Fibroblast of gingiva (primary cell): ENCODE measurements at places on chromosomes 13 and 19.

GRCh38 chr13:26540334-26540733 is 17.1 kb upstream of the WASF3 start:
- peak; percentile 37 for DNase-seq

DNA sequence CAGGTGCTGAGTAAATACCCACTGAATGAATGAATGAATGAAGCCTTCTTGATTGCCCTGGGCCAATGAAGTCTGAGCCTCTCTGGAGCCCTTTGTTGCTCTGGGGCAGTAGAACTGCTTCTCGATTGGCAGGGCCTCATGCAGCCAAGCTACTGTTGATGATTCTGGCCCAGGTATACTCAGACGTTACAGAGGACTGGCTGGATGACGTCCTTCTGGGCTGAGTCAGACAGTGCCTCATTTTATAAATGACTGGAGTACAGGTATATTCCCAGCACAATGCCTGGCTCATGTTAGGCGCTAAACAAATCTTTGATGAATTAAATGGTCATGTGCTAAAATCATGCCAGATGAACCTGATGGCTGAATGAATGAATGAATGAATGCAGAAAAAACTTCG is 243.8 kb upstream of the MAB21L1 start:
- no peak for DNase-seq

- DNase-seq = no peak
These were observed 469 bp upstream of the RNF6 start for GRCh38 chr13:26222520-26223046.

- no peak for DNase-seq
These were observed 28.3 kb upstream of the PCDH9 start for GRCh38 chr13:67258482-67258881.

GRCh38 chr13:72652681-72653080 is 74.7 kb downstream of the MZT1 start:
- no peak for DNase-seq

DNA sequence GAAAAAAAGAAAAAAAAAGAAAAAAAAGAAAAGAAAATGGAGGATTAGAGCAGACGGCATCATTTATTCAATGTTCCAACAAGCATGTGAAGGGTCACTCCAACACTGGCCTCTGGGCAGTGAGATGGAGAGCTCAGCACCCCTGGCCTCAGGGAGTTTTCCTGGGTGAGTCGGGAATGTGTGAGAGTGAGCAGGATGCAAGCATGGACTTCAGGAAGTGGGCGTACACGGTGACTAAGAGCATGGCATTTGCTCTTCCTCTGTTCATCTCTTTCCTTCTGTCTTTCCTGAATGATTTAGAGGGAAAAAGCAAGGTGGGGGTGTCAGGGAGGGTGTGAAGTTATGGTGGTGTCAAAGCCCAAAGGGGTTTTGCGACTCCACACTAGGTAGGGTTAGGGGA is 682 bp upstream of the CABP5 start:
- DNase-seq = no peak

DNA sequence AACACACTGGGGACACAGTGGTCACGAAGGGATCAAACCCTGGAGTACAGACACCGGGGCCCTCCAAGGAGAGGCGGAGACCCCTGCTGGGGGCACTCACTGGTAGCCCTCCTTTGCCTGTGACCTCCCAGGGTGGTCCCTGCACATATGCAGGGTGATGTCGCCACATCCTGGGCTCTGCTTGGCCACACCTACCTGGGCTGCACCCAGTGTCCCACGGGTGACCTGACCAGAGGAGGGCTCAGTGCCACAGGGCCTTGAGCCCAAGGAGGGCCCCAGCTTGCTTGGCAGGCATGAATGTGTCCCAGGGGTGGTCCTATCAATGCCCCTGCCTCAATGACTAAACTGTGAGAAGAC is 4.1 kb downstream of the PCID2 start:
- DNase-seq = no peak

- no peak for DNase-seq
These were observed 49.1 kb upstream of the UBAC2 start for GRCh38 chr13:99151516-99151915.

GRCh38 chr13:50892210-50892944 is 17.2 kb upstream of the RNASEH2B start:
- DNase-seq = no peak

DNA sequence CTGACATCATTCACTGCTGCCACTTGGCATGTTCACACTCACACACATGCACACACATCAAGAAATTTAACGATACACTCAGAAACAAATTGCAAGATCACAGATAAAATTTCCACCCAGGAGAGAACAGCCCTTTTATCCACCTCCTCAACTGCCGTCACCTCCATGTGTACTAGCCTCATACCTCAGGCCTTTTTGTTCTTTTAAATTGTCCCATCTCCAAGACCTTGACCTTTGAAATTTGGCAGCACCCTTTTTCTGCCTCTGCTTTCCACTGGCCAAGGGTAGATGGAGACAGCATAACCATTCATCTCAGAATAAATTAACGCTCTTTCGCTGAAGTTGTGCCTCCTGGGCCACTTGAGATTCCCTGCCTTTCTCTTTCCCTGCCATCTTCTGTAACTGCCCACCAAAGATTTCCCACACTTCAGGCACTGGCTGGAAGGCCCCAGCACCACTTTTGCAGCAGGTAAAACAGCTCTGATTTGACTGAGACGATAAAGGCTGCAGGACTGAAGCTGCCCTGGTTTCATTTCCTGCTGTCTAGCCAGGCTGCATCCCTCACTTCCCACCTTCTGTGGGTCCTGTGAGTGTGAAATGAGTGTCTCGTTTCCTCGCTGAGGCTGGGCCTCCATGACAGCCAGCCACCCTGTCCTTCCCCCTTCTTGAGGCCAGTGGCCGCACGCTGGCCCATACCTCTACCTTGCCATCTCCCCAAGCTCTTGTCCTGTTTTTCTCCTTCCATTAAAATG is 39.3 kb downstream of the MBNL2 start:
- DNase-seq = no peak

- DNase-seq = peak; percentile 38
These were observed 7.0 kb upstream of the MYDGF start for GRCh38 chr19:4676955-4677731.

DNA sequence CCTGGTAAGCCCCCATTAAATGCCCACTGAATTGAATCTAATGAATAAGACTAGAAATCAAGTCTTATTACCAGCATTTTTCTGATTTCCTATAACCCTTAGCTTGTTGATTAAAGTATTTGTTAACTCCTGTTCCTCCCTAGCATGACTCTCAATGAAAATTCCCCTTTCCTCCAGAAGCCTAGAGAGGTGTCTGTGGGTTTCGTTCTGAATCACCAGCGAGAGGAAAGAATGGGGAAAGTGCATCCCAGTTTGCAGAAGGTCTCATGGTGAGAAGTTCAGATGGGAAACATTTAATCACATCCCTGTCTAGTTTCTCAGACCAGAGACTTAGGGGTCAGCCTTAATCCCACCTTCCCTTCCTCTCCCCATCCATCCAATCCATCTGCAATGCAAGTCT is 26.9 kb downstream of the POU2F2 start:
- no peak for DNase-seq

DNA sequence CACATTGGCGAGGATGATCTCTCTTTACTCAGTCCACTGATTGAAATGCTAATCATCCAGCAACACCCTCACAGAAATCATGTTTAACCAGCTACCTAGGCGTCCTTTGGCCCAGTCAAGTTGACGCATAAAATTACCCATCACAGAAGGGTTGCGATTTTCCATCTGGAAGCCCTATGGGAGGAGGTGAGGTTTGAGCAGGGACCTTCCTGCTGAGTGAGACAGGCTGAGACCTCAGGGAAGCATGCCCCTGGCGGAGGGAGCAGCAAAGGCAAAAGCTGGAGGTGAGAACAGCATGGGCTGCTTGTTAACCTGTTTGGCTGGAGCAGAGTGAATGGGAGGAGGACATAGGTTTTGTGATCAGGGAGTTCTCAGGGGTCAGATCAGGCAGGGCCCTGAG is 7.3 kb downstream of the TTC9B start:
- no peak for DNase-seq

- peak; percentile 71 for DNase-seq
These were observed 96.0 kb downstream of the UBL3 start for GRCh38 chr13:29754473-29754806.

- peak; percentile 51 for DNase-seq
These were observed 6.3 kb downstream of the ERICH4 start for GRCh38 chr19:41449079-41449864.

DNA sequence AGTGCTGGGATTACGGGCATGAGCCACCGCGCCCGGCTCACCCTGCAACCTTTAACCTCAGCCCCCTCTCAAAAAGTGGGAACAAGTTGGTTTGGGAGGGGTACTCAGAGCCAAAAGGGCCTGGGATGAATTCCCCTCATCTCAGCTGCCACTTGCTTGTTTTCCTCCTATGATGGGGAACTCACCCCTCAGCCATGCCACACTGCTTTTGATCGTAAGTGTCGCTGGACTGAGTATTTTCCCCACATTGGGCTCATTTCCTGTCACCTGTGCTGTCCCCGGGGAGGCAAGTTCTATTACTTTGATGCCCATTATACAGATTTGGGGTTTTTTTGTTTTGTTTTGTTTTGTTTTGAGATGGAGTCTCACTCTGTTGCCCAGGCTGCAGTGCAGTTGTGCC is 6.5 kb downstream of the R3HDM4 start:
- DNase-seq = no peak

GRCh38 chr13:28624707-28625432 is 34.1 kb upstream of the POMP start:
- no peak for DNase-seq

GRCh38 chr19:51129716-51130115 is 5.0 kb downstream of the SIGLEC9 start:
- no peak for DNase-seq

DNA sequence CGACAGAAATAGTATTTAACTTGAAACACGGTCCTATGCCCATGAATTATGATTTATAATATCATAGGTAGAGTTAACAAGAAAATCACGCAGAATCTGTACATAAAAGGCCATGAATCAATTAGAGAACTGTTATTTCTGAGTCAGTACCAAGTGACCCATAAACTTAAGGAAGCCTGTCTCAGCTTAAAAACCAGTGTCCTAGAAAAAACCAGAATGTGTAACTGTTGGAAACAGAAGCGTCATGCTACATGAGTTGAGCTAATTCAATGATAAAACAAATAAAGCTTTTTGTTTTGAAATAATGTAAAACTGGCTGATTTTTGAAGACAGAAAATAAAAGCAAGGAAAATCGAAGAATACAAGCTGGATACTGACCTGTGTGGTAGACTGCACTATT is 34.8 kb upstream of the SGCG start:
- DNase-seq = no peak
